ENCODE measurements at places on chromosomes 12 and 14. TPM values are rescaled to one million over a fixed set of nuclear protein-coding genes. Genes with fewer than 3 reads are reported as not detected.
A peak's percentile ranks its signal among the peaks of the same experiment; 100 is the strongest.

DNA sequence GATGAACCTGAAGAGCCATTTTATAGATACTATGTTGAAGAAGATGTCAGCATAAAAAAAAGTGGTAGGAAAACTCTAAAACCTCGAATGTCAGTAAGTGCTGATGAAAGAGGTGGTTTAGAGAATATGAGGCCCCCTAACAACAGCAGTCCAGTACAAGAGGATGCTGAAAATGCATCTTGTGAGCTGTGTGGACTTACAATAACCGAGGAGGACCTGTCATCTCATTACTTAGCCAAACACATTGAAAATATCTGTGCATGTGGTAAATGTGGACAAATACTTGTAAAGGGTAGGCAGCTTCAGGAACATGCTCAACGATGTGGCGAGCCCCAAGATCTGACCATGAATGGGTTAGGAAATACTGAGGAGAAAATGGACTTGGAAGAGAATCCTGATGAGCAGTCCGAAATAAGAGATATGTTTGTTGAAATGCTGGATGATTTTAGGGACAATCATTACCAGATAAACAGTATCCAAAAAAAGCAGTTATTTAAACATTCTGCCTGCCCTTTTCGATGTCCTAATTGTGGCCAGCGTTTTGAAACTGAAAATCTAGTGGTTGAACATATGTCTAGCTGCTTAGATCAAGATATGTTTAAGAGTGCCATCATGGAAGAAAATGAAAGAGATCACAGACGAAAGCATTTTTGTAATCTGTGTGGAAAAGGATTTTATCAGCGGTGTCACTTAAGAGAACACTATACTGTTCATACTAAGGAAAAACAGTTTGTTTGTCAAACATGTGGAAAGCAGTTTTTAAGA, 17.8 kb upstream of the HSPA2 start:
- no peak for DNase-seq

- no peak for DNase-seq
These were observed 497.1 kb downstream of the RPS29 start for GRCh38 chr14:49089107-49089506.

- DNase-seq = no peak
These were observed 295.7 kb downstream of the BCL11B start for GRCh38 chr14:98976271-98976670.

GRCh38 chr12:40325349-40325960, 100.7 kb downstream of the LRRK2 start:
- DNase-seq = peak; percentile 58

- DNase-seq = no peak
These were observed 370.6 kb downstream of the KCNH5 start for GRCh38 chr14:62674563-62675237.

- no peak for DNase-seq
These were observed 52.8 kb downstream of the ARF6 start for GRCh38 chr14:49945448-49946319.

DNA sequence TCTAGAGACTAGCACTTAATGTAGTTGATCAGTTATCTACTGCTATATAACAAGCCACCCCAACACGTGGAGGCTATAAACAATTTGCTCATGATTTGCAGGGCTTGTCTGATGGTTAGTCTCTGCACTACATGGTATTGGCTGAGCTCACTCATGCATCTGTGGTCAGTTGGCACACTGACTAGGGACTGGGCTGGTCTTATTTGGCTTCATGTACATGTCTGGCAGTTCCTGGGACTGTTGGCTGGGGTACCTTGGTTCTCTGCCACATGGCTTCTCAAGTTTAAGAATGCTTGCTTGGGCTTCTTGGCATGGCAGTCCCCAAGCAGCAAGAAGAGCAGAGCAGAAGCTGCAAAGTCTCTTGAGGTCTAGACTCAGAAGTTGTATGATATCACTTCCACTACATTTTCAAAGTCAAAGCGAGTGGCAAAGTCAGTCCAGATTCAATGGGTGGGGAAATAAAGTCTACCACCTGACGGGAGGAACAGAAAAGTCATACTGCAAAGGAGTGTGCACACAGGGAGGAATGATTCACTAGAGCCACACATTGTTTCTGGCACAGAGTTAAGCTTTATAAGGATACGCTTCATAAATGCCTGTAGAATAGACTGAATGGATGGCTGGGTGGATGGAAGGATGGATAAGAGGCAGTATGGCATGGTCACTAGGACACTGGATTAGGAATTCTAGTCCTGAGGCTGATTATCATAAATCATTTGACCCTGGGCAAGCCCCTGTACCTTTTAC, 44.8 kb upstream of the PTHLH start:
- no peak for DNase-seq

DNA sequence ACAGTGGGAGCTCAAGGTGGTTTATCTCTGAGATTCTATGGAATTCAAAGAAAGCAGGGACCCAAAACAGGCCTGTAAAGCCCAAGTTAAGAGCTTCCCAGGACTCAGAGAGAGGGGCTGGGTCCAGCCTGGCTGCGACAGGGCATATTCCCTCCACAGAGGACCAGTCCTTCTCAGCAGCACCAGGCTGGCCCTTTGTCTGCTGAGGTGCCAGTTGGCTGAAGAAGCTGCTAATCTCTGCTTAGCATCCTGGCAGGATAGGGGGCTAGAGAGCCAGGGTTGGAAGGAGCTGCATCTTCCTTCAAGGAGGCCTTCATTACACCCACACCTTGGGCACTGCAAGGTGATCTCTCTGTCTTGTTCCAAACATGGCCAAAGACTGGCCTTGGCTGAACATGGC, 68.3 kb upstream of the TUNAR start:
- no peak for DNase-seq

- no peak for DNase-seq
These were observed 13.9 kb upstream of the PITPNM2 start for GRCh38 chr12:123164710-123165261.

DNA sequence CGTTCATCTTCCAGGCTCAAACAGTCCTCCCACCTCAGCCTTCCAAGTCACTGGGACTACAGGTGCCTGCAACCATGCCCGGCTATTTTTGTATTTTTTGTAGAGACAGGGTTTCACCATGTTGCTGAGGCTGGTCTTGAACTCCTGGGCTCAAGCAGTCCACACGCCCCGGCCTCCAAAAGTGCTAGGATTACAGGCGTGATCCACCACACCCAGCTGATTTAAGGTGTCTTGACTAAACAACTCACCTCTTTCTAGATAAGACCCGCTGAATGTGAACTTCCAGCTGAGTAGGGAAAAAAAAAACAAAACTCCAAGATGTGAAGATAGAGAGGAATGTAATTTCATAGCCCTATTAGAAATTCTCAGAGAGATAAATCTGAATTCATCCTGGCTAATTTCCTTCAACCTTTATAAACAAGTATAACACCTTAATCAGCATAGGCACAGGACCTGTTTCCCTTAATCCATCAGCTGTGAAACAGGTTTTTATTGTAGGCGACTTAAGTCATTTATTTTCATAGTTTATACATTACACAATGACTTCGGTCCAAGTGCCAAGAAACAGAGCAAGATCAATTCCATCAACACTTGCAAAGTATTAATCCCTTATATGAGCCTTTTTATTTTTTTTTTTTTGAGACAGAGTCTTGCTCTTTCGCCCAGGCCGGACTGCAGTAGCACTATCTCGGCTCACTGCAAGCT, 51.5 kb downstream of the HCAR2 start:
- no peak for DNase-seq

- DNase-seq = no peak
These were observed 51.5 kb downstream of the SLC38A4 start for GRCh38 chr12:46774322-46774633.

DNA sequence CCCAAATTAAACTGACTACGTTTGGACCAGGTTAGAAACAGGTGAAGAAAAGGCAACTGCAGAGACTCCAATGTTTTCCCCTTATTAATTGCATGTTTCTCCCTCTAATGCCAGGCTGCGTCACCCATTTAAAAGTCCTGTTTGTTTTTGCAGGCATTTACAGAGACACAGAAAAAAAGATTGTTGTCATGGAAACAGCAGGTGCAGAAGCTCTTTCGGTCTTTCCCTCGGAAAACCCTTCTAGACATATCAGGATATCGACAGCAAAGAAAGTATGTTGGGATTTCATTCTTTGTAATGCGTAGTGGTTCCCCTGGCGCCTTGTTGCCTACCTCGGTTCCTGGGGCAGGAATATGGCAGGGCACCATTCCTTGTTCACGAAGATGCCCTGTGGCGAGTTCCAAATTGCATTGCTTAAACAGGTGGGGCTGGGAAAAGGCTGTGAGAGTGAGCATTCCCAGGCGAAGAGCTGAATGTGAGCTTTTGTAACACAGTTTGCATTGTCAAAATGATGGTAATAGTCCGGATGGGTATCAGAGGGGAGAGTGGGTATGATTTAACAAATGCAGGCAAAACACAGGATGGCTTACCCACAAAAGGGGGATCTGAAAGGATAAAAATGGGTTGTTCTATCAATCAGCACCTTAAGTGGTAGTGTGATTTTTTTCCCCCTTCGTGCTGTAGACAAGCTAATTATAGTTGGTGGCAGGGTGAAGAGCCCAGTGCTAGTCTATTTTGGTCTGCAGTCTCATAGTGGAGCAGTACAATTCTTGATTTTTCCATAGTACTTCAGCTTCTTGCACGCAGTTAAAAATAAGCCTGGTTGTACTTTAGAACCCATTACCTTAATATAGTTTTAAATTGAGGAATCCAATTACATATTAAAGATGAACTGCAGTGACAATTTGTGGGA, 132.4 kb downstream of the GCH1 start:
- DNase-seq = no peak

DNA sequence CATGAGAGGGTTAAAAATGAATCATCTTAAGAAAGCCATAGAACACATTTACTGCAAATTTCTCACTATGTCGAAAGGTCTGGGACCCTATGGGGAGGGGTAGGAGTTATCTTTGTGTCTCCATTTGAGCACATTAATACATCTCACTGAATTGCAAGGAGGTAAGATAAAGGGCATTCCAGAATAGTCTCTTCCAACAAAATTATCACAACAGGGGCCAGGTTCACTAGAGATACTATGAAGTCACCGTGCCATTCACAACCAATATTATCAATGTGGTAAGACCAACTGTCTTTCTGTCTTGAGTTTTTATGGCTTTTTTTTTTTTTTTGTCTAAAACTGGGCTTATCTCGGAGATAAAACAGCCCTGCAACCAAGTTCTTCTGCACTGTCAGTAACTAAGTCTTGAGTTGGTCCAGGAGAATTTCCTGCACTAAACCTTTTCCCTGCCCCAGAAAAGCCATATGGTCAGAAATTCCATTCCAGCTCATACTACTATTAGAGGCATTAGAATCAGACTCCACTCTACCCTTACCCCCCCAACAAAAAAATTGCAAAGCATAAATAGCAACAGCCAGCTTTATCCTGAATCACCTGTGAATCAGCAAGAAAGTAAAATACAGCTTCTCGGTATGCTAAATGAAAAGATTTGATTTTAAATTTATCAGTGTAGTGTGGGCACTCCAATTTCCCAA, 79.7 kb downstream of the PTPRR start:
- DNase-seq = no peak

- DNase-seq = peak; percentile 12
These were observed 159.7 kb downstream of the PAH start for GRCh38 chr12:102757154-102757881.

GRCh38 chr12:52049286-52049685, 2.0 kb upstream of the NR4A1 start:
- no peak for DNase-seq

GRCh38 chr12:50951112-50951511, 1.2 kb upstream of the HIGD1C start:
- no peak for DNase-seq

DNA sequence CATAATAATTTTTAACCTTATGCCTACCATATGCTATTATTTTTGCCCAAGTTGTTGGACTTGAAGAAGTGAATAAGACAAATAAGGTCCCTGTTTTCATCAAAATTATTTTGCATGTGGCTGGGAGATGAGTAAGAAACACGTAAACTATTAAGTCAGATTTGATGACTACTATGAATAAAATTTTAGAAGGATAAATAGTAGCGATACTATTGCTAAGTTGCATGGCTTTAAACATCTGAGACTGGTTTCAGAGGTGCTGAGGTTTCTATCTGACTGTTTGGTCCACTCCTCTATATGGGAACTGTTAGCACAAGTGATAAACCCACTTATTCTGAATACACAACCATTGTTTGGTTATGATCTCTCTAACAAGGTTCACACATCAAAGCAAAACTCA, 674.3 kb upstream of the MDGA2 start:
- no peak for DNase-seq

DNA sequence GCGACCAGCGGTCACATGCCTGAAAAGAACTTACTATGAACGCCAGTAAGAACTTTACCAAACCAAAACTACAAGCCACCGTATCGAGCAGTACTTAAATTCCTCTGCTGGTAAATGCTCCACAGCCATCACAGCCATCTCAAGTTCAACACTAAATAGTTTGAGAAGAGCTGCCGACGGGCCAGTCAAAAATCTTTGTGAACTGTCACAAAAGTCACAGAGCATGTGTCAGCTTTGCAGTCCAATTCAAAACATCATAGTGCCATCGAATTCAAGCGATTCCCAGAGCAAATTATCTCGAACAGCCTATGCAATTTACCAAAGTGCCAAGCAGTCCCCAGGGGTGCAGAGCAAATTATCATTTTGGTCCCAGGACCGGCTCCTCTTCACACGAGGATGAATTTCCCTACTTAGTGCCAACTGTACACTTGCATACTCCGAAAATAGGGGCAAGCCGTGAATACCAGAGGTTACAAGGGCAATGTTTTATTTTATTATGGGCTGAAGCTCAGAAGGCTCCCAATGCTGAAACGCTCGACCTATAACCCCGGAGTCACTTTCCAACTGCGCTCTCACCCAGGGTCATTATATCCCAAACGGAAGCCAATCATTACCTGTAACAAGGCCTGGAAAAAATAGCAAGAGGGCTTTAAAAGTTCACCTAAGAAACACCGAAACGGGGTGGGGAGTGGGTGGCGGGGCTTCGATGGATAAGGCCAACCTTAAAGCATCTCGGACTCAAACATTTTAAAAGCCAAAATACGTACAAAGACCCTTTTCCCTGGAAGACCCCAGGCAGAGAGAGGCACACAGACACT, 1.1 kb downstream of the LRP6 start:
- DNase-seq = peak; percentile 6

GRCh38 chr12:78732481-78732880, 132.1 kb upstream of the SYT1 start:
- DNase-seq = no peak

- no peak for DNase-seq
These were observed 1.5 kb upstream of the SDR9C7 start for GRCh38 chr12:56935752-56936151.

GRCh38 chr12:25502118-25502517, 51.0 kb downstream of the LMNTD1 start:
- no peak for DNase-seq

TEP1 gene
- total RNA-seq = 12.6 TPM

CDC42BPB gene
- total RNA-seq = 51.5 TPM

AMDHD1 gene
- 0.11 TPM for total RNA-seq

EIF4B gene
- total RNA-seq = 689 TPM

CTSG gene
- total RNA-seq = not detected

FERMT2 gene
- total RNA-seq = 131 TPM

TSPAN9 gene
- 9.8 TPM for total RNA-seq

ALX1 gene
- 1.0 TPM for total RNA-seq

CMA1 gene
- not detected for total RNA-seq

VASH1 gene
- total RNA-seq = 2.7 TPM

GMPR2 gene
- 83.3 TPM for total RNA-seq

Measured in Daoy (cell line).